Suprapubic skin (tissue), 4 donors: ENCODE measurements at places on chromosomes 13 and 19. TPM values are rescaled to one million over a fixed set of nuclear protein-coding genes. Genes with fewer than 3 reads are reported as not detected.

The TRIP10 gene
- total RNA-seq = 25.5 TPM

The SLC25A42 gene
- total RNA-seq = 14.6 TPM

The ZNF582 gene
- total RNA-seq = 2.6 TPM

The ZNF136 gene
- total RNA-seq = 7.3 TPM

The COL5A3 gene
- 30.6 TPM for total RNA-seq

The ZNF578 gene
- 0.38 TPM for total RNA-seq

The PLK5 gene
- 1.2 TPM for total RNA-seq

The TMEM238 gene
- total RNA-seq = 27.4 TPM

The ZIC5 gene
- not detected for total RNA-seq

The NCAN gene
- total RNA-seq = not detected

The NMRK2 gene
- not detected for total RNA-seq

The CGB3 gene
- total RNA-seq = not detected

The CASP14 gene
- 363 TPM for total RNA-seq

The ZNF497 gene
- 2.4 TPM for total RNA-seq

The NPAS1 gene
- 6.8 TPM for total RNA-seq

The ZNF160 gene
- 31.7 TPM for total RNA-seq

The ZFR2 gene
- total RNA-seq = not detected

The KLK5 gene
- total RNA-seq = 231 TPM

The RELB gene
- total RNA-seq = 11.4 TPM

The TMEM150B gene
- not detected for total RNA-seq

The BRME1 gene
- total RNA-seq = 7.6 TPM

The ZNF28 gene
- 10.0 TPM for total RNA-seq

The ZNF616 gene
- total RNA-seq = 12.2 TPM

The MBD3L2 gene
- not detected for total RNA-seq

The ADAMTSL5 gene
- total RNA-seq = 3.5 TPM

The C19orf85 gene
- not detected for total RNA-seq

The LHFPL6 gene
- total RNA-seq = 21.0 TPM

The PTOV1 gene
- 147 TPM for total RNA-seq

The GNA15 gene
- 117 TPM for total RNA-seq

The KIR2DL4 gene
- total RNA-seq = not detected

The VSTM1 gene
- not detected for total RNA-seq

The MRPL34 gene
- 42.7 TPM for total RNA-seq

The KASH5 gene
- not detected for total RNA-seq

The ZSWIM4 gene
- 17.3 TPM for total RNA-seq

The KLK7 gene
- total RNA-seq = 418 TPM
